ENCODE measurements at places on chromosomes 5 and 9.

DNA sequence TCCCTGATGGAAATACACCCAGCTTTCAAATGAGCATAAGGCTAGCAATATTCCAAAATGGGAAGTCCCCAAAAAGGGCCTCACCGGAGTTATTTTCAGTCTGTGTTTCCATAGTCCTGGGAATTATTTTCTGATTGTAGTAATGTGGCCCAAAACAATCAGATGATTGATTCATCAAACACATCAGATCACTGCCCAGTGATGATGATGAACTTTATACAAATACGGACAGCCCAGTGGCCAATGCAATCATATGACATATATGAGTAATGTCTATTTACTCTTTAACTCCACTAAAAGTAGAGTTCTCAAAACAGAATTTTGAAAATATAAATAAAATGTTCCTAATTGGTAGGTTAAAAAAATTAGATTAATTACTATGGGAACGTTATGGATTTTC, 467.8 kb downstream of the ZNF608 start:
- DNase-seq, result no peak

GRCh38 chr5:25567881-25568280, 923.1 kb upstream of the CDH10 start:
- no peak for DNase-seq

DNA sequence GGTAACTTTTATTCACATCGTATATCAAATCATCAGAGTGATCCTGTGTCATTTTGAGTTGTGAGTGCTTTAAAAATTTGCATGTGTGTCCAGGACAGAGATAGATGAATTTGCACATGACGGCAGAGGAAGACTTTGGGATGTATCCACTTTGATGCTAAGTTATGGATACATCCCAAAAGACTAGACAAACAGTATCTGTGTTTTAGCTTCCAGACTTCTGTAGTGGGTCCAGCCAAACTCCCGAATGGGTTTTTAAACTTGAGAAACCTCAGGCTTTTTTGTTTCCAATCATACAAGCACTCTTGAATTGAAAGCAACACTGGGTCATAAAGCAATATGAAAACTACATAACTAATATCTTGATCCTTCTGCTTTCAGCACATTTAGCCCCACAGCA, 213.8 kb downstream of the C9orf152 start:
- no peak for DNase-seq

GRCh38 chr5:131270809-131271208, 7.0 kb downstream of the CDC42SE2 start:
- DNase-seq, result no peak

DNA sequence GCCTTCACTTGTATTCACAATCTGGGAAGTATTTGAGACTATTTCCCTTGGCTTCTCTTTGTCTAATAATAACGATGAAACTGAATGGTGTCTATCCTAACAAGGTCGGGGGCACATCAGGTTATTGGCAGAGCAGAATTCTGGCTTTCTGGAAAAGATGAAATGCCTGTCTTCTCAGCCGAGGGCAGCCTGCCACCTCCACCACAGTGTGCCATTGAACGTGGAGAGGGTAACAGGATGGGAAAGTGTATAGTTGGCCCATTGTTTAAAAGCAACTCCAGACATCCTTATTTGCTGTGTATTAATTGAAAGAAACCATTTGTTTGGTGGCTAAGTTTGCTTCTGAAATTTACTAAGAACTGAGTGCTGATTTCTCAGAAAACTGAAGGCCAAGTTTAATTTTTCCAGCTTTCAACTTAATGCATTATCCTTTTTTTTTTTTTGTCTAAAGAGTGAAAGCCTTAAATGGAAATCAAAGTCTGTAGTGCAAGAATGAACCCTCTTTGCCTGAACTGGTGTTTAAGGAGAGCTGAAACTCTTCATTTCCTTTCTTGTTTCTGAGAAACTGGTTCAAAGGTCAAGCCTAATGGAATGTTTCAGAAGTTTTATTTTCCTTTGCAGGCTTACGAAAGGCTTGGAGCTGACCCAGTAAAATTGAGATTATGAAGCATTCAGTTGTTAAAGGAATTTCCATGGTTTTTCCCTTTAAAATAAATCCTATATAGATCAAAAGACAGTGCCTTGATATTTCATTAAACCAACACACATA, 563.7 kb upstream of the DAP start:
- DNase-seq, result no peak

DNA sequence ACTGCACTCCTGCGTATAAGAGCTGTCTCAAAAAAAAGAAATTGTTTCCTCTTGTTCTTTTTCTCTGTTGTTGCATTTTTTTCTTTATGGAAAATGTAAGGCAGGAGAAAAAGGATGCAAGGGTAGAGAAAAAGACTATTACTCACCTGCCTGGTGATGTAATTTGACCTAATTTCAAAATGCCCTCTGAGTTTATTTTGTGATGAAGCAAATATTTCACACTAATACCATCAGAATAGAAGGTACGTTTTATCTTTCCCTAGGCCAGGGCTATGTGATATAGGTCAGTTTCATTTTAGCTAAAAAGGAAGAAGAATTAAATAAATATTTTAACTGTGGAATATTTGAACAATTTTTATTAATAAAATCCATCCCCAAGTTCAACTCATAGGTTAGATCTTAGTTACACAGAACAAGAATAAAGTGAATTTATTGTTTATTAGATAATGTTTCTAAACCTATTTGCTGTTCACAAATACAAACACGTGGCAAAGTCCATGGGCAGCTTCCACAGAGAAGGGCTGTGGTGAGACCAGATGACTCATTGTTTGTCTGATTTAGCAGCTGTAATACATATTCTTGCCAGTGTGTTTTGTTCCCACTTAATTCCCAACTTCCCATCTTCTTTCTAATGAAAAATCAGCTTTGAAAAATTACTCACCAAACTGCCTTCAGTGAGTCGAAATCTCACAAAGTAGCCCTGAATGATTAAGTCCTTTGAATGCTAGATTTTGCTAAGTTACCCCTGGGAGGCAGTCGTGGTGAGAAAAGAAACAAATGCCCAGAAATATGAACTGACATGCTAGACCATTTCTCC, 52.8 kb upstream of the CCDC112 start:
- DNase-seq, result no peak

DNA sequence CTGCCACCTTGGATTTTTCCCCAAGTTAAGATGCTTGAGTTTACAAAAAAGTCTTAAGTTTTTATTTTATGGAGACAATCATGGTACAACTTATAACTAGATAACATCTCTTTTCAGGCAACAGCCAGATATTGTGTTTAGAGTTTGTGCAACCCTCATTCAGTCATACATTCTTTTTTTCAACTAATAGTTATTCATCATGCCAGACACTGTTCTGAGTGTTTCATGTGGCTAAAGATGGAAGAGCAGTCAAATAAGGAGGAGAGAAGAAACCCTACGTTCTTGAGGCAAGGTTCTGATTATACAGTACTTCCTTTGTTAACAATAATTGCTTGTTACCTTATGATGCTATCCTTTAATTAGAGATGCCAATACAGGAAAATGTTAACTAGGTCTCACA, 42.1 kb upstream of the ZNF462 start:
- DNase-seq, result no peak
